ENCODE measurements at places on chromosomes 3 and 15.
A peak's percentile ranks its signal among the peaks of the same experiment; 100 is the strongest.

GRCh38 chr3:76051145-76051544 lies 265.8 kb upstream of the ZNF717 start:
- DNase-seq = no peak

- DNase-seq = no peak
Observed at GRCh38 chr15:98382139-98382538, 266.2 kb upstream of the IGF1R start.

GRCh38 chr15:100111125-100112060 lies 230.4 kb downstream of the ADAMTS17 start:
- DNase-seq = peak; percentile 59

DNA sequence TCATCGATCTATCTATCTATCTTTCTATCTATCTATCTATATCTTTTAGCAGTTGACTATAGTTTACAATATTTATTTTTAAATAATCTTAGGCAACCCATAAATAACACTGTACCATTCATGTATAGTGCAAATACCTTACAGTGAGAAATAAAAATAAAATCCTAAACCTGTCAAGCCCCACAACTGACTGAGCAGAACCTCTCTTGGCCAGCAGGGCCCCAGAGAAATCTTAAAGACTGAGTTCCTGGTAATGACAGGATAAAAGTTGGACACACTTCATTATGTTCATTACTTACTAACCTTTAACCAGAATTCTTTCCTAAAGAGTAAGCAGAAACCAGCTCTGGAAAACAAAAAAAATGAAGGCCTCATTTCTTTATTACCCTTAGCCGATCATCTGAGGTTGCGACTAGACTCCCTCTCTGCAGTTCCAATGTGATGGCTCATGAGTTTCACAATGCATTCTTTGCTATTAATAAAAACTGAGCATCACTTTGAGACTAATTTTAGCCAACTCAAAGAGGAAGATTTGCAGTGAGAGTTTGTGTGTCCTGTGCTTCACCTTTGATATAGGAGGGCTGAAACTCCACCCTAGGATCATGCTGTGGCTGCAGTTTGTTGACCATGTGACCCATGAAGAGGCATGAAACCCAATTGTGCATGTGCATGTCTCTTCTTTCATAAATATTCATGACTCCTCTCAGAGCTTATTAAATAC lies 1072.0 kb downstream of the NSUN3 start:
- DNase-seq = no peak

DNA sequence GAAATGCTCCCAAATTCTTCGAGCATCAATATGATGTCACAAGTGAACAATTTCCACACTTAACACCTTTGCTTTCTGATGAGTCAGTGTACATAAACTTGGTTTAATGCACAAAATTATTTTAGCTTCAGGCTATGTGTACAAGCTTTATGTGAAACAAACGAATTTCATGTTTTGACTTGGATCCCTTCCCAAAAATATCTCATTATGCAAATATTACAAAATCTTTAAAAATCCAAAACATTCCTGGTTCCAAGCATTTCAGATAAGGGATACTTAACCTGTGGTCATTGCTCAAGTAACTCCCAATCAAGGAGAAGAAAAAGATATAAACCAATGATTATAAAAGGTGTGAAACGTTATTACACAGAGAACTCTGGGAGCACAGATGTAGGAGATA lies 25.2 kb downstream of the RAB5A start:
- peak; percentile 21 for DNase-seq

- DNase-seq = no peak
Observed at GRCh38 chr3:113947372-113948014, at the start of gene ZDHHC23. Gene ZDHHC23, plus strand, starts transcription at chr3:113948013. Its CDS starts 790 bp downstream, at chr3:113948803.

DNA sequence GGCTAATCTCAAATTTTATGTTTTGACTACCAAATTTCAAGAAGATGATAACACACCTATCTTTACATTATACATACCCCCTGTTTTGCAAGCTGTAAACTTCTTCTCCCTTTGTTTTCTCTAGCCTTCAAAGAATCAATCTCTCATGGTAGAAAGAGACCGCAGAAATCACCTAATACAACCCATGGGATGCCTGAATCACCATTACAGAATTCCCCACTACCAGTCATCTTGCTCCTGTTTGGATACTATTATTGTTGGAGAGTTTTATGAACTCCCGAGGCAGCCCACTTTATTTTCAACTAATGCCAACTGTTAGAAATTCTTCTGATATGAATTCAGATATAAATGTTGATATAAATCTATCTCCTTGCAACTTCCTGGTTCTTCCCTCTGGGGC lies 110.9 kb downstream of the FRMD5 start:
- DNase-seq = no peak

DNA sequence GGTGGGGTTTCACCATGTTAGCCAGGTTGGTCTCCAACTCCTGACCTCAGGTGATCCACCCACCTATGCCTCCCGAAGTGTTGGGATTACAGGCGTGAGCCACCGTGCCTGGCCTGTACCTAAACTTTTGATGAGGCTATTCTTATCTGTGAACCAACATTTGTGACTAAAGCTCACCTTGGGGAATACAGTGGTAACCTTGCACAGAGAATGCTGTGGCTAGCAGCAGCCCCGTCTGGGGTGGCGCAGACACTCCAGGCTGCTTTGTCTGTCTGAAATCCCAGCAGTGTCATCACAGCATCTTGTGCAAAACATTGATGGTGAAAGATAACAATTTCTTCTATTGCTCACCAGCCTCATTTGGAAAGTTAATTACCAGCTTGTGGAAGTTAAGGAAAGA lies 58.9 kb downstream of the CMTM8 start:
- no peak for DNase-seq

DNA sequence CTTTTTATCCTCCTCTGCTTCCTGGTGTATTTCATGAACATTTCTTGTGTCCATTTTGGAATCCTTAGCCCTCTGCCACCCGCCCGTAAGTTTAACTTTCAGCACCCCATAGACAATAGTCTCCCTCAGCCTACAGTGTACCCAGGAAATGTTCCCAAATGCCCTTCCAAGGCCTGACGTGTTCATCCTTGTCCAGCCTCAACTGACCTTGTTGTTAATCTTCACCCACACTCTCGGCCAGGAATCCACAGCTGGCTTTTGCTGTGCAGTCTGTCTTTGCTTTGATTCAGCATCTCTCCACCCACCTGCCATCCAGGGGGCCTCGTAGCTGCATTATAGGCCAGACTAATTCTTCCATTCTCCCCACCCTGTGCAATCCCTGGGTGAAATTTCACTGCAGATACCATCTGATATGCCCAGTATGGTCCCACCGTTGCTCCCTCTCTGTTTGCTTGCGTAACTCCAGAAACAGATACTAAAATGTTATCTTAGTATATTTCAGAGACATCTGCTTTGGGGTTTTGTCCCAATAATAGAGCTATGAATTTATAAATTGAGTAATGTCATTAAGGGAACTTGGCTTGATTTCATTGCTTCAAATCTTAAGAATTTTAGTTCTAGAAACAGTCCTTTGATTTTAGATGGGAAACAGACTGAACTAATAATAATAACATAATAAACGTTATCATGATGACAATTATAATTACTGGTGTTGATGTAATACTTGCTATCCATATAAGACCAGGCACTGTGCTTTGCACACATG lies 16.6 kb downstream of the GUCA1C start:
- no peak for DNase-seq
